Hepatic stellate cell (primary cell): ENCODE measurements at places on chromosomes 1 and 21.

DNA sequence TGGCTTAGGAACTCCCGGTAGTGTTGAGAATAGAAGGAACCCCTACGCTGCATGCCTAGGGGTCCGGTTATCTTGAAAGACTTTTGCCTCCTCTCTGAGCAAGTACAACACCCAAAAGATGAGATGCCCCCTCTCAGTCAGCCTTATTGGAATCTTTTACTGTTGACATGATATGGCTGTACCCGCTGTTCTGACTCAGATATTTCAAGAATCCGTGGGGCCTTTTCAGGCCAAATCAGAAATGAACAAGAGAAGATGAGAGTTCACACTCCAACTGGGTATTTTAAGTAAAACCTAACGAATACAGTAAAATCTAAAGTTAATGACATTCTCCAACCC lies 164.2 kb downstream of the PPIAL4G start:
- no peak for DNase-seq

DNA sequence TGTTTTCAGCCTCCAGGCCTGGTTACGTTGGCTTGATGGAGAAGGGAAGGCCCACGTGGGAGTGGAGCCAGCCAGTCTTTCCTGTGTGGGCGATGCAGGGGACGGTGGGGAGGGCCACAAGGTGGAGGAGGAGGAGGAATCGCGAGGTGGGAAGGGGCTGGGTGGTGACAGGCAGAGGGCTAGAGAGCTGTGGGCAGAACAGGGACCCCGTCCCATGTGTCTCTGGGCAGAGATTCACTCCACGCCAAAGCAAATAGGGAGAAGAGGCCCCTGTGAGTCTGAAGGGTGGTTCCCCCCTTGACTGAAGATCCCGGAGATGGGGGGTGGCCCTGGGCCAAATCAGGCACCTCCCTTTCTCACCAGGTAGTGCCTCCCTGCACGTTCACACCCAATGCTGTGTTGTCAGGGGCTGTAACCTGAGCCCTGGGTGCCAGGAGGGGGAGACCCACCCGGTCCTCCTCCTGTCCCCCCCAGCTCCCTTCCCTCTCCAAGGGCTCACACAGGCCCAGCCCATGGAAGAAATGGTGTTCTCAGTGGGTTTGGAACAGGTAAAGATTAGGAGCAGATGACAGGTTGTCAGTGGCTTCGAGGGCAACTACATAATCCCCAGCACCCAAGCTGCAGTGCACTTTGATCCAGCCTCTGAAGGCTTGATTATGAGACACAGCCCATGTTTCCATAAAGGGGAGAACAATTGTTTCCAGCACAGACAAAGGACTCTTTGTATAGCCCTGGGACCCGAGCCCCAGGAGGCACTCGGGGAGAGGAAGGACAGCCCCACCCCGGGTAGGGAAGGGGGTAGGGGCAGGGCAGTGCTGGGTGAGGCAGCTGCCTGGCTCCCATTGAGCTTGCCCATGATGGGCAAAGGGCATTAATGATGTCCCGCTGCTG lies 37.7 kb upstream of the GPR37L1 start:
- DNase-seq = no peak

- no peak for DNase-seq
Measured at GRCh38 chr1:47676311-47677054, 238.6 kb downstream of the FOXD2 start.

DNA sequence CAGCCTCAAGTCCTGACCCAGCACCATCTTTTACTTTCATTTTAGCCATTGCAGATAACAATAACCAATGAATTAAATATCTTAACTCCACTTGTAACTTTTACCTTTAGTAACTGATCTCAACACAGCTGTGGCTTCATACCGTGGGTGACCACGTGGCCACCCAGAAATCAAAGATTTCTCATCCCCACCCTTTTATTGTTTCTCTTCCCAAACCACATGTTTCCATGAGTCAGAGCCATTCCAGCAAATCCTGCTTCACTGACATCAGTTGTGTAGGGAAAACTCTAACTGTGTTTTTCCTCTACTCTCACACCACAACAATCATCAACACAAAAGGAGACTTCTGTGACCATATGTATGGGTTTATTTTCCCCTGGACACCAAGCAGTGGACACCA lies 25.1 kb upstream of the BRDT start:
- peak; percentile 73 for DNase-seq

GRCh38 chr1:227445746-227446145 lies 117.6 kb upstream of the ZNF678 start:
- no peak for DNase-seq

- no peak for DNase-seq
Measured at GRCh38 chr1:168291222-168291837, 10.7 kb downstream of the TBX19 start.

GRCh38 chr1:97451046-97451826 lies 469.6 kb downstream of the DPYD start:
- no peak for DNase-seq

DNA sequence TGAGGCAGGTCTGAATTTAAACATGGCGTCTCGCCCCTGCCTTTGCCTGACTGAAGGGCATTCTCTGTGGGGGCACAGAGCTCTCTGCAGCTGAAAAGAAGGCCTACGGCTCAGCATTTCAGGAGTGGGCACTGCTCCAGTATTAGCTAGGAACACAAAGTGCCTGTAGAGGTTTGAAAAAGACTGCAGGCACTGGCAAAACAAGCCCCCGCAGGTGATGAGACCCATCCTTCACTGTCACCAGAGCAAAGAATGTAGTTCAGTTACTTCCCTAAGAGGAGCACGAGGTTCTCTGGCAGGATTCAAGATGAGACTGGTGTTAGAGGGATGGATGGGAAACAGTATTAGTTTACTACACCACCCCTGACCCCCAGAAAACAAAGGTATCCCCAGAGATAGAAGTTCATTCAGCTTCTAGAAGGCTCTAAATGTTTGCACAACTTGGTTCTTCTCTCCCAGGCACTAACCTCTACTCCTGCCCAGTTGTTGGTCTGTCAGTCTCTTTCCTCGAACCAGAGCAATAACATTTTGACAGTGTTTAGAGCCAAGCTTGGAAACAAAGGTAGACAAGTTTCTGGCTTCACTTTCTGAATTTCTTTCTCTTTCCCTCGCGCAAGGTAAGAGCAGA lies 101.9 kb upstream of the KCNE2 start:
- no peak for DNase-seq

DNA sequence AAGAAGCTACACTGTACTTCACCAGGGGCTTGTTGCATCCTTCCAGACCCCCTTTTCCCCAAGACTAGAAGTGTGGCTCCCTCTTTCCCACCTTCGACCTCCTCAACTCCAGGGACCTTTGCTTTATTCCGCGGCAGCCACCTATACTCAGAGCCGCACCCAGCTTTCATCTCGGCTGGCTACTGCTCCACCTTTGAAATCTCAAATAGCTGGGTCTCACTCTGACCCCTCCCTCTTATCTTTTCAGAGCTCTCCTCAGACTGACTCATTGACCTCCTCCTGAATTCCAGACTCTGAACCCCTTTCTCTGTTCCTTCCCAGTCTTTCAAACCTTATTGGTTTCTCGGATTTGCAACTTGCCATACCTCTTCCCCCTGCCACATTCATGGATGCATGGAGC lies 144.7 kb upstream of the JUN start:
- no peak for DNase-seq

DNA sequence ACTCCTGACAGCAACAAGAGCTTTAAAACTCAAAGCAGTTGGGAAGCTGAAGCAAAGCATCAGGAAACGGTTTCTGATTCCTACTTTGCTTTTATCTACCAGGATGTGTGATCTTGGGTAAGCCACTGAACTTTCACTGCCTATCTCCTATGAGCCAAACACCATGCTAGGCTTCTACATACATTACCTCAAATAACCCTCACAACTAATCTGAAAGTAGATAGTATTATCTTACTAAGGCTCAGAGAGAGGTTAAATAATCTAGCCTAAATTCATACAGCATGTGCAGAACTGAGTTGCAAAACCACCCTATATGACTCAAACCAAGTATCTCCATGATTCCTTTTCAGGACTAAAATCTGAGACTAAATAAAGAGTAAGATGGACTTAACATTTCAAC lies 83.8 kb downstream of the EVI5 start:
- DNase-seq = no peak

DNA sequence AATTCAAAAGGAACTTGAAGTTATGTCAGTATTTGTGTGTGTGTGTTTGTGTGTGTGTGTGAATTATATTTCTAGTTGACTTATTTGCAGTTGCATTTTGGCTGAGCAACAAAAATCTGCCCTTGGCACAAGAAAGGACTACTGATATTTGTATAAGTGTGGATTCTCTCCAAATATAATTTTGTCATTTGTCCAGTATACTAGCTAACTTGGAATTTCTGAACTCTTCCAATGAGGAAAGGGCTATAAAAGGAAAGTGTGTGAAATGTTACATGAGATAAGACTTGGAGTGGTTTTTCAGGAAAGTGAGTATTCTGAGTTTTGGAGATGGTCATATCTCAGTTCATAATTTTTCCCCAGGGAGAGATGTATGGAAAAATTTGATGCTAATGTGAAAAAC lies 1384.1 kb upstream of the B3GALT2 start:
- DNase-seq = no peak

DNA sequence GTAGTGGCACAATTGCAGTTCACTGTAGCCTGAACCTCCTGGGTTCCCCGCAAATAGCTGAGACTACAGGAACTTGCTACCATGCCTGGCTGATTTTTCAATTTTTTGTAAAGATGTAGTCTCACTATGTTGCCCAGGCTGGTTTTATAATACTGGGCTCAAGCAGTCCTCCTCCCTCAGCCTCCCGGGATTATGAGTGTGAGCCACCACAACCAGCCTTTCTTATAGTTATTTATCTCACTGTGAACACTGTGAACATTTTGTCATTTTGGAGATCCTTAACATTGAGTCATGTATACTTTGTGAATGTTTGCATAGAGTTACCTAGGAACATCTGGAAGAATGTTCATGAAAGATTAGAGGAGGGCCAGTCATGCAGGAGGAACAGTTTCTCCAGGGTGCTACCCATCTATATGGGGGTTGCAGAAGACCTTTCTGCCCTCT lies 127.1 kb upstream of the CACYBP start:
- DNase-seq = no peak

DNA sequence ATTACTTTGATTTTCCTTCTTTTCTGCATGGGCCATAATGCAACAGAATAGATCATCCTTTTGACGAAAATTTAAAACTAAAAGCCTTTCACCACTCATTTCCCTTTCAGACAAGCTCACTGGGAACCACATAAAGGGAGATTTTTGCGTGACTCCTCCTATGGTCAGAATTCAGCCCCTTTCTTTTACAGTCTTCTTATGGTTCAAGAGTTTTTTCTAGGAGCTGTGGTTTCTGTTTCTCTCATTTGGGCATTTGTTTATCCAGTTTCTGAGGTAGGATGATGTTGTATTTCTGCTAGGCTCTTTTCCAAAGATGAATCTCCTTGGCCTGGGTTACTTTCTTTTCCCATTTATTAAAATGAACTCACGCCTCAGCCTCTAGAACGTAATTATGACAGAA lies 16.9 kb downstream of the RGS1 start:
- DNase-seq = no peak

GRCh38 chr1:91552091-91552490 lies 51.4 kb downstream of the CDC7 start:
- DNase-seq = no peak

DNA sequence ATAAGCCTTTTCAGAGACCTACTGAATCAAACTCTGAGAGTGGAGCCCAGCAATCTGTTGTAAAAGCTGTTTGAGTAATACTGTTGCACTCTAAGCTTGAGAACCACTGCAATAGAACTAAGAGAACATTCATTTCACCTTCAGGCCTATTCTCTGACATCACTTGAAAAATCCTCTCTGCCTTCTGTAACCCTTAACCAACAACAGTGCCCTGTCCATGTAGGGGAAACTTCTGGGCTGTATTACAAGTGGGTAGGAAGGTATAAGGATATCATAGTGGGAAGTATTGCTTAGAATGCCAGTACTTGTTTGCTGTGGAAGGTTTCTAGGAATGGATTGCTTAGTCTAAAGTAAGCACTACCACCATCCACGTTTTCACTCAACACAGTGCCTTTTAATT lies 42.9 kb downstream of the SH3GLB1 start:
- DNase-seq = no peak

DNA sequence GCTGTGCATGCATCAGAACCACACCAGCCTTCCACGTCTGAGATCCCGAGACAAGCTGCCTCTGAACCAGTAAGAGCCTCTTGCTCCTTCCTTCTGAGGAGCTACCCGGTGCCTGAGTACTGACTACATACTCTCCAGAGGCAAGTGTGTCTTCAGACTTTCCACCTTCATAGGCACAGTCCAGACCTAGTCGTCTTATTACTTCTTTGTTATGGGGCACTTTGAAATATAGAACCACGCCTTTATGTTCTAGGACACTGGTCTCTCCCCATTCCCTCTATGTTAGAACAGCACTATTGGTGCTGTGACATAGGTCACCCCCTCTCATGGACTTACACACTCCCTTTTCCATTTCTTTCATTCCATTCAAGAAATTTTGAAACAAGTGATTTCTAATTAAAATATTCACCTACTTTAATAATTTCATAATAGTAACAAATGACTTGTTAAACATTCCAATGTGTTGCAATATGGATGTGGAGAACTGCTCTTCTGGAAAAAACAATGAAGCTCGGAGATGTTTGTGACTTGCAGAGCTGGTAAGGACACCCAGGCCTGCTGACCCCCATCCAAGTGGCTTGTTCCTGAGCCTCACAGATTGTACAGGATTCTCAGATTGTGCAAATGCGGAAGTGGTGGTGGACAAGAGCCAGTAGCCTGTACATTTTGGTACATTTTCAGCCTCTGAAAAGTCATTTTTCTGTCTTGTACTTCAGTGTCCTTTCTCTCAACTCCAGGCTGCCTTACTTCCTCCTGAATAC lies 76.1 kb upstream of the SIPA1L2 start:
- no peak for DNase-seq

DNA sequence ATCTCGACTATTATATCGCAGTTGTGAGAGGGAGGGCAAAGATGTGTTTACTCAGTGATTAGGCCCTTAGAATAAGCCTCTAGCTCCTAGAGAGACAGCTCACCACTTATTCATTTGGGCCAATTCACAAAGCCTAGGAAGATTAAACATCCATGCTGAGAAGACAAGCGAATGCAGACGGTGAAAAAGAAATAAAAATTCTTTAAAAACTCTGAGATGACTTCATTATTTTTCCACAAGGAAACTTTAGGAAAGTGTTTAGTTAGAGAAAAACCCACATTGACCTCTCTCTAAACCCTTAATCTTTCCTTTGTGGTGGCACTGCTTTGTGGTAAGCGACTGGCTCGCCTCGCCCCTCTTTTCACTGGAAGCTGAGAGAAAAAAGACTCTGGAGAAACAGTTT lies 146.8 kb upstream of the DMRTA2 start:
- no peak for DNase-seq

GRCh38 chr1:228366866-228367741 lies 39.5 kb downstream of the TRIM11 start:
- no peak for DNase-seq

DNA sequence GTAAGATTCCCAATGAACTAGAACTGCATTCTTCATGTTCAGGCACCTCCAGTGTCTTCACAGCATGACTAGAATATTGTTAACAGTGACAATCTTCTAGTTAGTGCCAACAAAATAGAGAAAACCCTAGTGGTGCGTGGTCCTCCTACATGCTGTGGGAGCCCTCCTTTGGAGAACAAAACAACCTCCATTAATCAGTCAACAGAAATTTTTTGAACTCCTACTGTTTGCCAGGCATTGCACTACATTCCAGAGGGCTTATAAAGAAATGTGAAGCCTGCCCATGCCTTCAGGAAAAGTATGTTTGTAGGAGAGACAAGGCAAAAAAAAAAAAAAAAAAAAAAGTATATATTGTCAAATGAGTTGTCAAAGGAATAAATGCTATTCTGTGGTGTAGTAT lies 252.7 kb downstream of the LRRC40 start:
- no peak for DNase-seq
